KG1 (cell line): ENCODE measurements at places on chromosomes 5 and 9.

DNA sequence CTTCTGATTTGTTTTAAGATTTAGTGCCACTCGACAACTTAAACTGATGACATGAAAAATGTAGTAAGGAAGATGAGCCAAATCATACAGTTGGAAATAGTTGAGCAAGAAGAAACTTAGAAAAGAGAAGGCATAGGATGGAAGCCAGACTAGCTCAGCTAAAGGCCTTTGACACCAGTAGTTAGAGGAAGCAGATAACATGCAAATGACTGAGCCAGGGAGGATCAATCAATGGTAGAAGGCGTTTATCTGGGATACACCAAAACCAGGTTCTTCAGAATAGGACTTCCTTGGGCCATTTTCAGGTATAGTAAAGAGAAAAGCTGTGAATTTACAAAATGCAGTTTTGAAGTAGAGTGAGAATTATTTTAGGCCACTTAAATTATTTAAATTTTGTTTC is 3.2 kb downstream of the TDRD7 start:
- no peak for DNase-seq

DNA sequence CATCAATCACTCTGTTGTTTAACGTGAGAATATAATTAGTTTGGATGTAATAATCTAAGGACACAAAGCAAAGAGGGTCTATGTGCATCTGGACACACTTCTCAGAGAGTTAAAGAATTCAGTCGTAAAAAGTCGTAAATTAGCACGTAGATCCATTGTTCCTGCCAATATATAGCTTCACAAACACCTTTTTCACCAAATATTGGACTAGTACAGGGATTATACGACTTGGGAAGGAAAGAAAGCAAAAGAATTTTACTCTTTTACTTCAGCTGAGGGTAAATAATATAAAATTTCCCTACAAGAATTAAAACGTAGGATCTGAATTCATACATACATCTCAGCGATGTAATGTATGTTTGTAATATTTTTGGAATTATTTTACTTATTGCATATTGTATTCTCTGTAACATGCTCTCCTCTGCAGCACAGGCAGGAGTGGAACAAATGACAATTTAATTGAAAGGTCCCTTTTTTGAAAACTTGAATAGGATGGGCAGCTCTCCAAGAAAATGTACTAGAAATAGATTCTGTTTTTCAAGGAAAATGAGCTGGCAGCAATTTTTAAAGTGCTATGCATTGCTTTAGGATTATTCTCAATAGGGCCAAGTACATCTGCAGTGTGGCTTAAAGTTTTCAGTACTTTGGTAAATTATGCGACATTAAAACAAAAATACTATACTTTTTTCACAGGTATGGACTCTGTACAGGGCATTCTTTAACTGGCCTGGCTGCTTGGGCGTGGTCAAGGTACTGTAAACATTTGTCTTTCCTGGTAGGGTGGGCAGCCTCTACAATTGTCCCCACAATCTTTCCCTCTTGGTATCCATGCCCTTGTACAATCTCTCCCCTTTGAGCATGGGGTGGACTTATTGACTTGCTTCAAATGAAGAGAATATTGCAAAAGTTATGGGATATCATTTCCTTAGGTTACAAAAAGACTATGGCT is 39.7 kb upstream of the HSD17B4 start:
- DNase-seq = no peak

DNA sequence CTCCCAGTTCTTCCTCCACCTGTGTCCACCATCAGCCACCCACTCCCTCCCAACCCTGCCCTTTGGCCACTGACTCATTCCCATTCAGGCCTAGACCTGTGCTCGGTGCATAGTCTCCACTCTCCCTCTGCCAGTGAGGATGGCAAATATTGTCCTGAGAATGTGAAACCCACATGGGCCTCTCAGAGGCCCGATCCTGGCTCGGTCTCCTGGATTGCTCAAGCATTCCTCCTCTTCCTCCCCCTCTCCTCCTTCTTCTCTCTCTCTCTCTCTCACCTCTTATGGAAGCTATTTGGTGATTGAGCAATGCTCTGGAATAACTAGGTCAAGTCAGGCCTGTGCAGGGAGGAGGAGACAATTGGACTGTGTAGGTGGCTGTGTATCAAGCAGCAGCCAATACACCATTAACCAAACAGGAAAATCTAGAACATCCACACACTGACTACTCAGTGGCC is 99.9 kb downstream of the KLF4 start:
- DNase-seq = no peak

DNA sequence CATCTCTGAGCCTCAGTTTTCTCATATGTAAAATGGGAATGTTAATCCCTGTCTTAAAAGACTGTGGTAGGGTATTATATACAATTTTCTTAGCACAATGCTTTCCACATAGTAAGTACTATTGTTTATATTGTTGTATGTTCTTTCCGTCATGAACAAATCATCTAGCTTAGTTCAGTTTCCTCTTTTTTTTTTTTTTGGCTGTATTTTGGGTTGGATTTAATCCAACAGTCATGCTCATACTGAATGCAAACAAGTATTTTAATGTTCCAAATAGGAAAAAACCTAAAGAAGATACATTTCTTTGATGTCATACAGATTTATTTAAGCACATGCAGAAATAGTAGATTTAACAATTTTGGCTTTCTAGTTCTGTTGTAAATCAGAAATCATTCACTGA is 95.1 kb downstream of the RNF180 start:
- no peak for DNase-seq

- no peak for DNase-seq
These were observed 20.6 kb downstream of the TCOF1 start for GRCh38 chr5:150377964-150378694.

DNA sequence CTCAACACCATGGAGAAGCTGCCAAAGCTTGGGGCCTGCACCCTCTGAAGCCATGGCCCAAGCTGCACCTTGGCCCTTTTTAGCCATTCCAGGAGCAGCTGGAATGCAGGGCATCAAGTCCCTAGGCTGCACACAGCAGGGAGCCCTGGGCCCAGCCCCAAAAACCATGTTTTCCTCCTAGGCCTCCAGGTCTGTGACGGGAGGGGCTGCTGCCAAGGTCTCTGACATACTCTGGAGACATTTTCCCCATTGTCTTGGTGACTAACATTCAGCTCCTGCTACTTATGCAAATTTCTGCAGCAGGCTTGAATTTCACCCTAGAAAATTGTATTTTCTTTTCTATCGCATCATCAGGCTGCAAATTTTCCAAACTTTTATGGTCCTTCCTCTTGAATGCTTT is 64.6 kb downstream of the ELOVL7 start:
- no peak for DNase-seq

GRCh38 chr5:41289970-41290464 is 76.7 kb upstream of the C6 start:
- DNase-seq = no peak

GRCh38 chr5:173885475-173886010 is 2.6 kb upstream of the CPEB4 start:
- DNase-seq = no peak

GRCh38 chr5:100746730-100747129 is 156.4 kb downstream of the ST8SIA4 start:
- no peak for DNase-seq

GRCh38 chr9:134328341-134328840 is 2.1 kb downstream of the RXRA start:
- DNase-seq = no peak
